GM12864 (cell line): ENCODE measurements at places on chromosomes 4 and X.

DNA sequence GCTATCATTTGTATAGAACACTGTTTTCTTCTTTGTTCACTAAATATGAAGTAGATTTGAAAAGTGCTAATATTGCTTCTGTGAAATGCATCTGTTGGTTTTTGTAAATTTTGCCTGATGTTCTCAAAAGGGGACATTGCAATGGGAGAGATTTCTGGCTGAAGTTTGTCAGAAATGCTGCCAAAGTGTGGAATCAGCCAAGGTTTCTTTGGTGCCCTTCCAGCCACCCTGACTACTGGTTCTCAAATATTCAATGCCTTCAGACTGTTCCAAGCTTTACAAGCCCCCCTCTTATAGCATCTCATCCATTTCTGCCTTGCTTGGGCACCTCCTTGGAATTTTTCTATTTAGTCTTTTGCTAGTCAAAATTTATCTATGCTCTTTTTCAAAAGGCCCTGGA is 60.6 kb upstream of the TMLHE start:
- DNase-seq = no peak

DNA sequence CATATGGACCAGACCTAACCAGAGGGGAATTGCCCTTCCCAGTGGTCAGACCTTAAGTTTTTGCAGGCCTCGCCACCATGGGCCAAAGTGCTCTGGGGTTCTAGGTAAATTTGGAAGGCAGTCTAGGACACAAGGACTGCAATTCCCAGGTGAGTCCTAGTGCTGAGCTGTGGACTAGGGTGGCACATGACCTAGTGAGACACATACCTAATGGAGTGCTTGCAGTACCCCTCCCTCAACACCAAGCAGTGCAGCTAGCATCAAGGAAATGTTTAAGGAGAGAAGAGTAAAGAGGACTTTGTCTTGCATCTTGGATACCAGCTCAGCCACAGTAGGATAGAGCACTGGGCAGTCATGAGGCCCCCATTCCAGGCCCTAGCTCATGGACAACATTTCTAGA is 60.8 kb downstream of the BRCC3 start:
- no peak for DNase-seq

DNA sequence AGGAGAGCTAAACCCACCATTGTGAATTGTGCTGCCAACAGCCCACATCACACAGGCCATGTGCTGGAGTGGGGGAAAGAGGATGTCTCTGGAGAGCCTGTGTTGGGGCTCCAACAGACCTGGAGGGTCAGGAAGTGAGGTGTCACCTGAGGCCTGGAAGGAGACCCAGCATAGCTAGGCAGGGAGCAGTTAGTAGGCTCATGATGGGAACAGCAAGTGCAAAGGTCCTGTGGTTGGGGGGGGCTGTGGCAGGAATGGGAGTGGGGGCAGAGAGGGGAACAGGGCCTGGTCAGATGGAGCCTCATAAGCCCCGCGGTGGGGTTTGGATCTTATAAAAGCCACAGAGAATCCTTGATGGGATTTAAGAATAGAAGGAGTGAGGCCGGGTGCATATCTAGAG is 35.9 kb upstream of the GPR78 start:
- no peak for DNase-seq

DNA sequence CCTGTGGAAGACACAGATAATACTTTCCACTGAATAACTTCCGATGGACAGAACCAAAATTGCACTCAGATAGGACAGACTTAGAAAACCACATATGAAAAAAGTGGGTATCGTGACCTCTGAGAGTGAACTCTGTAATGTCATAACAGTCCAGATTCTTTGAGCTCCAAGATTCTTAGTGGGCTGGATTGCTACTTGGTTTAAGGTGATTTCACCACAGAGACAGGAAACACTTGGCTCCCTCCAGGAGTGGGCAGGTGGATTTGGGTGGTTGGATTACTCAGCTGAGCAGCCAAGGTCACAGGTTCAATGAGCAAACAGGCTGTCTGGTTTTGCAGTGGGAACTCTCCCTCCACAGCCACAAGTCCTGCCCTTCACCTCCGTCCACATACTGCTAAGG is 126.0 kb downstream of the AFAP1 start:
- no peak for DNase-seq

GRCh38 chrX:96693407-96693806 is 8.8 kb downstream of the DIAPH2 start:
- no peak for DNase-seq

- no peak for DNase-seq
Observed at GRCh38 chr4:173333658-173334084, 487 bp downstream of the HMGB2 start.

GRCh38 chrX:17361620-17362019 is 13.4 kb upstream of the NHS start:
- no peak for DNase-seq

GRCh38 chr4:6942238-6942800 is 32.7 kb downstream of the TBC1D14 start:
- DNase-seq = peak; percentile 71

DNA sequence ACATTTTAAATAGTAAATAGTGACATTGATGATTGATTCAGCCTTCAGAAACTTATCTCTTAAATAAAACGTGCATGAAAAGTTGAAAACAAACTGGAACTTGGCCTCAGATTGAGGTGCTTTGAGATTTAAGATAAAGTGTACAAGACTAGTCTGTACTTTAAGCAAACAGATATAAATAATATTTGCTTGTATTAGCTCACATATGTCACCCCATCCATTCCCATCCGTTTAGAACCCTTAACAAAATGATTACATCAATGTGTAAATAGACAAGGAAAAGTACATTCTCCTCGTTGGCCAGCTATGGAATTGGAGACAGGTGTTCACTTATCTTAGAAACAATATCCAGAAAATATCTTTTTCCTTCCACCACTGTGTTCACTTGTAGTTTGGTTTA is 130.8 kb downstream of the BANK1 start:
- no peak for DNase-seq

GRCh38 chrX:6163721-6164120 is 64.9 kb downstream of the NLGN4X start:
- DNase-seq = no peak

DNA sequence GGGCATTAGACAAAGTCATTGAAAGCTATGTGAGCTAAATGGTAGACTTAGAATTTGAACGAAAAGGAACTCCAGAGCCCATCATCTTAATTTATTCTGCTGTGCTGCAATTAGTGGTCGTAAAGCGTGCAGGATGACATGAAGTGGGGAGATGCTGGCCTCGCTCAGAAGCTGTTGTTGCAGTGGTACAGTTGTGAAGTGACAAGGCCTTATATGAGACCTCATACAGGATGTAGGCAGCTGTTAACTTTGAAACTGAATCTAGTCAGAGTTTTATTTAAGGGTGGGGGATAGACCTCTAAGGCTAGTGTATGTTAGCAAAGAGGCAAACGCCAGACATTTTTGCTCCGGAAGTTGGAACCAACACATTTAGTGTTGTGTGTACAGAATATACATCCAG is 13.4 kb downstream of the KLF3 start:
- no peak for DNase-seq

GRCh38 chr4:185242749-185243533 is 33.5 kb downstream of the SNX25 start:
- no peak for DNase-seq

DNA sequence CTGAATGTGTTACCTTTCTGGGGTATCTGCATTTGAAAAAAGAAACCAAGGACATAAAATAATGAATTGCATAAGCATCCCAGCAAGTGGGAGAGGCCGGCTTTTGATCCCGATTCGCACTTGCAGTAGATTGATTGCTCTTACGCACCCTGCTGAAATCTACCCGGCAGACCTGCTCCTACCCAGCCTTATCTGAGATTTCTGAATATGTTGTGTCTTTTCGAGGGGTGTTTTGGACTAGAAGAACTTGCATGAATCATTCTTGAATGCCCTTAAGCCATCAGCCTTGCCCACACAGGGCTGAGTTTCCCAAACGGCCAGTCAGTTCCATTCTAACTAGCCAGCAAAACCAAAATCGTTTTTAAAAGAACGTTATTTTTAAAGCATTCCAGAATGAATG is 174.4 kb upstream of the BCOR start:
- no peak for DNase-seq

DNA sequence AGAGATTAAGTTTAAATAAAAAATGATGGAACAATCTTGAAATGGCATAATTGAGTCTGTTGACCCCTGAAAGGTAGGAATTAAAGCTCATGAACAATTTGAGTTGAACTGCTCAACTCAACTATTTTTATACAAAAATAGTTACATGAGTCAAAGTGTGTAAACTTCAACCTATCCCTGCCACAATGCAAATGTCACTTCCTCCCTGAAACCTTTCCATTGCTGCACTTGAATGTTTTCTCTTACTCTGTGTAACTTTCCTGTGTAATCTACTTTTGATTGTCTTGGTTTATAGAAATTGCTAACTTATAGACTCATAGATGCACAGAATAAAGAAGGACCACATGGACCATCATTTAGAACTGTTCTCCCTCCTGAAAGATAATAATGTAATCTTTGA is 218.5 kb downstream of the GBA3 start:
- DNase-seq = no peak

DNA sequence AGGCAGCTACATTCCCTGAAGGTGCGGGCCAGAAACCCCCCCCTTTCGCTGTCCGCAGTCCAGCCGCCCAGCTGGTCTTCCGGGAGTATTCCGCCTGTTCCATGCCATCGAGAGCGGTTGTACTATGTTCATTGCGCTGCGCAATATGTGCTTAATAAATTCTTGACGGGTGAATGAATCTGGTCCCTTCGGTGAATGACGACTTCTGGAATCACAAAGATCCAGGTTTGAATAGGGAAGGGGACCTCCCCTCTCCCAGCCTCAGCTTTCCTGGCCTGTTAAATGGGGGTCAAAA is 777 bp upstream of the TFE3 start:
- no peak for DNase-seq
